T1000 (cell line): ENCODE measurements at places on chromosomes 11 and 22.

GRCh38 chr11:75543806-75544205 is 18.1 kb upstream of the GDPD5 start:
- no peak for DNase-seq

GRCh38 chr11:121723246-121723741 is 270.5 kb upstream of the SORL1-AS1 start:
- DNase-seq = no peak

GRCh38 chr22:24436553-24436952 is 9.2 kb downstream of the ADORA2A start:
- no peak for DNase-seq

DNA sequence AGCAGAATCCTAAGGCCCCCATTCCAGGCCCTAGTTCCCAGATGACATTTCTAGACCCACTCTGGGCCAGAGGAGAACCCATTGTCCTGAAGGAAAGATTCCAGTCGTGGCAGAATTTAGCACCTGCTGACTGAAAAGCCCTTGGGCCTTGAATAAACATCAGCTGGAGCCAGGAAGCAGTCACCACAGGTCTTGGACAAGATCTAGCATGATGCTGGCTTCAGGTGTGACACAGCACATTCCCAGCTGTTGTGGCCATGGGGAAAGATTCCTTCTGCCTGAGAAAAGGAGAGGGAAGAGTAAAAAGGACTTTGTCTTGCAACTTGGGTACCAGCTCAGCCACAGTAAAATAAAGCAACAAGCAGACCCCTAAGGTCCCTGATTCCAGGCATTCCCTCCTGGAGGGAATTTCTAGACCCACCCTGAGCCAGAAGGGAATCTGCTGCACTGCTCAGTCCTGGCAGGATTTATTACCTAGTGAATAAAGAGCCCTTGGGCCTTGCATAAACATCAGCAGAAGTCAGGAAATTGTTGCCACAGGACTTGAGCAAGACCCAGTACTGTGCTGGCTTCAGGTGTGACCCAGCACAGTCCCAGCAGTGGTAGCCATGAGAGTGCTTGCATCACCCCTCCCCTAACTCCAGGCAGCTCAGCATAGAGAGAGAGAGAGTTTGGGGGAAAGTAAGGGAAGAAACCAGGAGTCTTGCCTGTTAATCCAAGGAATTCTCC is 42.5 kb upstream of the PAMR1 start:
- DNase-seq = no peak

DNA sequence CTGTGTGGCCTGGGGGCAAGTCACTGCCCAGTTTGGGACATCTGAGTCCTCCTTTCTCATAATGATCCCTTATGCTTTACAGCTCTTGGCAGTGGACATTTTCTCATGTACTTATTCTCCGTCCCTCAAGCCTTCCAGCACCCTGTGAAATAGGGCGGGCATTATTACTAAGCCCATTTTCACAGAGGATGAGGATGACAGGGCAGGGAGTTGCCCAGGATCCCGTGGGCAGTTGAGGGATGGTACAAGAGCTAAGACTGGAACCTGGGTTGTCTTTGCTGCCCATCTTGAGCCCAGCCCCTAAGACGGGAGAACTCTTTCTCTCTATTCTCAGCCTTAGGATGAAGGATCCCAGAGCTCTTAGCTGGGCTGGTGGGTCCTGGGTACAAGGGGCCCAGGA is 11.2 kb downstream of the CD82 start:
- no peak for DNase-seq

- no peak for DNase-seq
These were observed 90.4 kb downstream of the KCNQ1OT1 start for GRCh38 chr11:2609345-2609744.

DNA sequence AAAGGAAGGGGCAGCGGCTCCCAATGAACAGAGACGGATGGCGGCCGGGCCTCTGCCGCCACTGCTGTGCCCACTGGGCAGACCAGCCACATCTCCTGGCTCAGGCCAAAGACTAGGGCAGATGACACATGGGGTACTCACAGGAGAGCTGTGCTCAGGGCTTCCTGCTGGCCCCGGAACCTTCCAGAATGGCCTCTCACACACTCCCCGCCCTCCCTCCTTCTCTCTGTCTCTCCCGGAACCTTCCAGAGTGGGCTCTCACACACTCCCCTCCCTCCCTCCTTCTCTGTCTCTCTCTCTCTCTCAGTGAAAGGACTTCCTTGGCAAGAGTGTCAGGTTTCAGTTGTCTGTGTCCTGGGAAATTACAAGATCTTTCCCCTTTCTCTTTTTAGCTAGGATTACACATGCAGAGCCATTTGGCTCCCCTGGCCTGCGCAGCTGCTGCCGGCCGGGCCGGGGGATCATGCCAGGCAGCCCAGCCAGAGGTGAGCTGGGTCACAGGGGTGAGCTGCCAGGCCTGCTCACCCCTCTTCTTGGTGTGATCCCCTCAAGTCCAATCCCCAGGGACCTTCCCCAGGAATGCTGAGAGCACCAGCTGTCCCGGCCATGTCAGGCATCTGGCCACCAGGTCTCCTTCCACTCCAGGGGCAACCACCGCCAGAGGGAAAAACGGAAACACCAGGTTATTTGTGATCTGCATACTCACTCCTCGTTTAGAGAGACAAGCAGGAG is 45.3 kb upstream of the ADA2 start:
- DNase-seq = no peak

- DNase-seq = no peak
These were observed 39.6 kb downstream of the ARRB1 start for GRCh38 chr11:75311858-75312288.

- DNase-seq = no peak
These were observed 125.3 kb downstream of the C11orf91 start for GRCh38 chr11:33575311-33575710.

DNA sequence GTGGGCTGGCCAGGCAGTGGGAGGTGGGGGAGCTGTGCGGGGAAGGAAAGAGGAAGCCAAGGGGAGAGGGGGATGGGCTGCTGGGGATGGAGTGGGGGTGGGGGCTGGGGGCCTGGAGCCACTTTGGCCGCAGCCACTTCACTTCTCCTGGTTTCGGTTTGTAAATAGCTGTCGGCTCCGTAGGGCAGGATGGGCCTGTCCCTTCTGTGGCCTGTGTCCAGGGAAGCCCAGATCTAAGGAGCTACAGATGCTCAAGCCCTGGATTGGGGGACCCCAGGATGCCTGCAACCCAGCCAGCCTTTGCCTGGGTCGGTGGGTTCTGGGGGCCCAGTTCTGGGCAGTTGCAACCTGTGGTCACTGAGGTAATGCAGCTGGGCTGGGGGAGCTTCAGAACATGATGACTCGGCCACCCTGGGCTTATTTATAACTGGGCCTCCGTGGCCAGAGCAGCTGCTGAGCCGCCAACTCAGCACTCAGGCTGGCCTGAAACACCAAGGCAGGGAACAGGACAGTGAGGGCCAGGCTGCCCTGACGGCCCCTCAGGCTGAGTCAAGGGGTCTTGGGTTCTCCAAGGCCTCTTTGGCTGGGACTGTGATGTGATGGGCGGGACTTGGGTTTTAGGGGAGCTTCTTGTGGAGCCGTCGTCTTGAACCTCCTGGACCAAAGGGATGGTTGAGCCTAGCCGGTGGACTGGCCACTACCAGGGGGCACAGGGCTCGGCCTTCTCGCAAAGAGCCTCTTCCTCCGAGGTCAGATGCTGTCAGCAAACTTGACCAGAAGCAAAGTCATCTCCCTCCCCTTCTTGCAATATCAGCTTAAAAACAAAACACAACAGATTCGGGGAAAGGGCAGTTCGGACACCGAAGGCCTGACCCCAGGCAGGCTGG is 15.0 kb upstream of the SLC39A13 start:
- DNase-seq = no peak

DNA sequence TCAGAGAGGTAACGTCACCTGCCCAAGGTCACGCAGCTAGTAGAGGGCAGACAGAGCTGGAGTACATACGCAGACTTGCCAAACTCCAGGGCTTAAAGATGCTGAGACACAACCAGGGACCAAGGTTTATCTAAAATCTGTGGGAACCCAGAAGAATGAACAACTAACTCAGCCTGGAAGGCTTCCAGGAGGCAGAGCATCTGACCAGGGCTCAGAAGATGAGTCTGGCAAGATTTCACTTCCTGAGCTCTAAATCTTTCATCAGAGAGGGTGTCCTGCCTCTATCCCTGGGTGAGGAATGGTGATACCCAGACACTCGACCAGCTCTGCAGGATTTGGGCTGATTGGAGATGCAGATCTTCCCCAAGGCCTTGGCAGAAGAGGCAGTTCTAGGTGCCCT is 9.1 kb downstream of the GAL3ST1 start:
- no peak for DNase-seq

DNA sequence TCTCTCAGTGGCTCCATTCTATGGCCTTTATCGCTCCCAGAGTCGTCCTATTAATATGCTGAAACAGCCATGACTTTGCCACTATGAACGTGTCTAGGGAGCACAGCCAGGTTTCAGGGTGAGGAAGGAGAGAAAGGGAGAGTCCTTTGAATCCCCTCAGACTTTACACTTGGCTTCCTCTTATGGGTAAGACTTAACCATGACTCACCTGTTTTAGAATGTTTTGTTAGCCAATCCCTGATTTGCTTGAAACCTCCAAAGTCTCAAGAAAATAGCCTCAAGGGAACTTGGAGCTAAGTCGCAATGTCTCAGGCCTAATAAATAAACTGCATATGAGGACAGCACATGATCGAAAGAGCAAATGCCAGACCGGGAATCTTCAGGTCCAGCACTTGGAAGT is 131.2 kb upstream of the RCN1 start:
- no peak for DNase-seq

GRCh38 chr11:91837411-91838330 is 386.9 kb upstream of the FAT3 start:
- DNase-seq = no peak
